ENCODE measurements at places on chromosomes 5 and 9.
A peak's percentile ranks its signal among the peaks of the same experiment; 100 is the strongest.

DNA sequence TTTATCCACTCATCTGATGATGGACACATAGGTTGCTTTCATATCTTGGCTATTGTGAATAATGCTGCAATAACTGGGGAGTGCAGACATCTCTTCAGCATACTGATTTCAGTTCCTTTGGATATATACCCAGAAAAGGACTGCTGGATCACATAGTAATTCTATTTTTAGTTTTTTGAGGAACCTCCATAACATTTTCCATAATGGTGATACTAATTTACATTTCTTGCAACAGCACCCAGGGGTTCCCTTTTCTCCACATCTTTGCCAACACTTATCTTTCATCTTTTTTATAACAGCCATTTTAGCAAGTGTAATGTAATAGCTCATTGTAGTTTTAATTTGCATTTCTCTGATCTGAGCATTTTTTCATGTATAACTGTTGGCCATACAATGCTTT lies 34.1 kb upstream of the NR4A3 start:
- no peak for DNase-seq

DNA sequence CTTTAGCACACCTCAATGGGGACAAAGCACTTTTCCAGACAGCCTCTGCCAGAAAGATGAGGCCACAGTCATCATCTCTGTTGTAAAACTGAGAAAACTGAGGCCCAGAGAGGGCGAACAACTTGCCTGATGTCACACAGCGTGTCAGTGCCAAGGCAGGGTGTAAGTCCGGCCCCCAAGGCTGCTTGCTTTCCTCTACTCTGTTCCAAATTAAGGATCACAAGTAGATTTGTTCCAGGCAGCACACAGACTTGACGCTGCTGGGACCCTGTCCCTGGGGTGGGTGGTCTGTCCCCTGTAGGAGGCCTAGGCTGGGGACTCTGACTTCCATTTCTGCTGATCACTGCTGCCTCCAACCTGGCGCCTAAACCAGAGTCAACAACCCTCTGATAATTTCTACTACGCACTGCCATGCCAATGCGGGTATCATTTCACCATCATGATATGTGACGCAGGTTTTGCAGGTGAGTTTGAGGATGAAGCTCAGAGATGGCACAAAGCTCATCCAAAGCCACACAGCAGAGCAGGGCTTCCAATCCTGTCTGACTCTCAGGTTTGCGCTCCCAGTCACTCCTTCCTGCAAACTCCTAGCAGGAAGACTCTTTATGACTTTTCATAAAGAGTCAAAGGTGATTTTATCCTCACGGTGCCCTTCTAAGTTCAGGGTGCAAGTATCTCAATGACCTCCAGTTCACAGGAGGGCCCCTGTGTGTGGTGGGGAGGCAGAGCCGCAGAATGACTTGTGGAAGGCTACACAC lies 13.5 kb upstream of the RALGDS start:
- no peak for DNase-seq

GRCh38 chr5:148466236-148466580 lies 82.5 kb downstream of the FBXO38 start:
- no peak for DNase-seq

DNA sequence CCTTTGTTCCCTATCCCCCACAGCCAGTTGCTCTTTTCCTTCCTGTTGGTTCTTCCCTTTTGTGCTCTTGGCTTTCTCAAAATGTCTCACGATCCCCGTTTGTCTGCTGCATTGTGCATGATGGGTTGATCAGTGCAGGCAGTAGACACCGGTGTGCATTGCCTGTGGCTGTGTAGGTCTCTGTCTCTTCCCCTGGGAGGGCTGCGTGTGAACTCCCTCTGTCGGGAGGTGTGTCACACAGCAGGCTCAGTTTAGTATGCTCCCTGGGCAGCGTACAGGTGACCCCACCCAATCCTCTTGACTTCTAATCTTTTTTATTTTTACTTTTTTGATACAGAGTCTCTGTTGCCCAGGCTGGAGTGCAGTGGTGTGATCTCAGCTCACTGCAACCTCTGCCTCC lies 265.3 kb downstream of the FSTL4 start:
- no peak for DNase-seq

DNA sequence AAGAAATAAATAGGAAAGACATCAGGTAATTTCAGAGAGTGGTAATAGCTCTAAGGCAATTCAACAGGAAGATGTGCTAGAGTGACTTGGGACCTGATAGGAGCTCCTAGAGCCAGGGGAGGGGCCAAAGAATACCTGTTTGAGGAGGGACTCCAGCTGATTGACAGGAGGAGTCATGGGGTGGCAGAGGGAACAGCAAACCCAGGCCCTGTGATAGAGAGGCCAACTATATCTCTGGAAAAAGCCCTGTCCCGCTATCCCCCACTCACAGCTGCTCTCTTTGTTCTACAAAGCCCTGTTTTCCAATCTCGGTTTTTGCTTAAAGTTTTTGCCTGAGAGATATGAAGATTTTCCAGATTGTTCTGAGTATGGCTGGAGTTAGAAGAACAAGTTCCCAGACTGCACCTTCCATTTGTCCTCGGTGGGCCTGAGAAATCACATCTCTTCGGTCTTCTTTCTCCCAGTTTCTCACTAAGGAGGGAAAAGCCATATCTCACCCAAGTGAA lies 9.0 kb upstream of the NSD1 start:
- DNase-seq: no peak

- no peak for DNase-seq
These were observed 314.7 kb downstream of the ENC1 start for GRCh38 chr5:74325866-74326265.

- no peak for DNase-seq
These were observed 146.5 kb upstream of the TLX3 start for GRCh38 chr5:171162596-171162995.

DNA sequence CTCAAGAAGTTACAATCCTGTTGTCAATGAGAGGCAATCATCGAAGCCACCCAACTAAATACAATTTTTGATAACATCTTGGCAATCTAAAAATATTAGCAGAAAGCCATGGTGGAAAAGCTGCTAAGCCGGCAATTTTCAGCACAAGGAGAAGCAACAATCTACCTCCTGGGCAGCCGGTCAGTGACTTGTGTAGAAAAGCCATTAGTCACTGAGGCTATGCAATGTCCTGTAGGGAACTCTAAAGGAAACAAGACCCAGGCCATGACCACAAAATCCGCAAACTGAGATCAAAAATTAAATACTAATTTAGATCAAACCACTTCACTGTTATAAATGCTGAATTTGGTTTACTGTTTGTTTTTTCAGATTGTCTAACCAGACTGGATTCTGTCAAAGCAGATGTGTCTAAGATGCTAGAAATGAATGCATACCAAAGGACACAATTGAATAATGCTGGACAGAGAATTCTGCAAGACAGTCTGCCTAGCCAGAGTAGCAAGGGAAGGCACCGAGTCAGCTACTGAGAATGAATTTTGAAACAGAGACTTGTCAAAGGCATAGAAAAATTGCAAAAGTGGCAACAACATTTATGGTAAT lies 384.8 kb downstream of the PRELID2 start:
- DNase-seq: no peak

GRCh38 chr5:54113060-54113459 lies 197.3 kb downstream of the ARL15 start:
- no peak for DNase-seq

GRCh38 chr9:121735065-121735792 lies 83.8 kb downstream of the DAB2IP start:
- DNase-seq: peak; percentile 43

GRCh38 chr5:93303291-93303691 lies 277.7 kb downstream of the NR2F1-AS1 start:
- no peak for DNase-seq

GRCh38 chr5:65933295-65933694 lies 6.9 kb downstream of the ERBIN start:
- DNase-seq: no peak

GRCh38 chr9:104092875-104093600 lies 1.1 kb upstream of the SMC2 start:
- DNase-seq: no peak

DNA sequence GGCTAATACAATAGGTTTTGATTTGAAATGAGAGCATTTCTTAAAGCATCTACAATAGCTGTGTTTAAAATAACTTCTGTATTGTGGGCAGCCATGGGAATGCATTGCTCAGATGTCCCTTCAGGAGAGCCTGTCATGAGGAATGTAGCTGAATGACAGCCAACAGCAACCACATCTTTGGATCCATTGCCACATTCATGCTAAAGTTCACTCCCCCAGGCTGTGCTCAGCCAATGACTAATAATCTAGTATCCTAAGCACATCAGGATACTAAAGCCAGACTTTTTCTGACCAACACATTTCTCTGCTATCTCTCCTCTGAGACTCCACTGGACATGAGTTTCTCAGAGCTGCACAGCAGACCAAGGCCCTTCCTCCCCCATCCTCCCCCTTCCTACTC lies 45.5 kb downstream of the HTR1A start:
- DNase-seq: peak; percentile 64

DNA sequence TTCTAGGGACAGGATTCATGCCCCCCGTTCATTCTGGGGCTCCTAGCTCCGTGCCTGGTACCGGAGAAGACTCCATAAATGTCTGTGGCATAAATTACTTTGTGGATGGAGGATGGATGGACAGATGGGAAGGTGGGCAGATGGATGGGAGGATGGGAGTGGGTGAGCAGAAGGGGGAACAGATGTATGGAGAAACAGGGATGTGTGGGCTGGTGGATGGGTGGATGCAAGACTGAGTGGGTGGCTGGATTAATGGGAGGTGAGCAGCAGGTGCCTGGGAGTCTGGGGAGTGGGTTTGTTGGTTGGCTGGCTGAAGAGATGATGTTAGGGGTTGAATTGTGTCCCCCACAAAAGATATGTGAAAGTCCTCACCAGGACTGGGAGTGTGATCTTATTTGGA lies 43.5 kb downstream of the SARDH start:
- no peak for DNase-seq

GRCh38 chr5:131364507-131365050 lies 100.7 kb downstream of the CDC42SE2 start:
- DNase-seq: no peak

DNA sequence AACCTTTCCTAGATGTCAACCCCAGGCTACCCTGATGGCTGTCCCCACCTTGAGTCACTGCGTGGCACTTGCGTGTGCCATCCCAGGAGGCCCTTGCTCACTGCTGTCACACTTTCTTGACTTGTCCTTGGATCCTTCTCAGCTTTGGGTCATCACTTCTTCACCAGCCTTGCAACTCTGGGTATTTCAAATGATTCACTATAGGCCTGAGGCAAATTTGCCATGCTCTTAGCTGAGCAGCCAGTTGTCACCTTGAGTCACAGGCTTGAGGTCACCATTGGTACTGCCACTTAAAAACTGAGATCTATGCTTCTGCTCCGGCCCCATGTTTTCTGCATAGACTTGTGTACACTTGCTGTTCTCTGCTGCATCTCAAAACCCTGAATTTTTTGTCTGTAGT lies 84.7 kb downstream of the BASP1 start:
- DNase-seq: peak; percentile 1

DNA sequence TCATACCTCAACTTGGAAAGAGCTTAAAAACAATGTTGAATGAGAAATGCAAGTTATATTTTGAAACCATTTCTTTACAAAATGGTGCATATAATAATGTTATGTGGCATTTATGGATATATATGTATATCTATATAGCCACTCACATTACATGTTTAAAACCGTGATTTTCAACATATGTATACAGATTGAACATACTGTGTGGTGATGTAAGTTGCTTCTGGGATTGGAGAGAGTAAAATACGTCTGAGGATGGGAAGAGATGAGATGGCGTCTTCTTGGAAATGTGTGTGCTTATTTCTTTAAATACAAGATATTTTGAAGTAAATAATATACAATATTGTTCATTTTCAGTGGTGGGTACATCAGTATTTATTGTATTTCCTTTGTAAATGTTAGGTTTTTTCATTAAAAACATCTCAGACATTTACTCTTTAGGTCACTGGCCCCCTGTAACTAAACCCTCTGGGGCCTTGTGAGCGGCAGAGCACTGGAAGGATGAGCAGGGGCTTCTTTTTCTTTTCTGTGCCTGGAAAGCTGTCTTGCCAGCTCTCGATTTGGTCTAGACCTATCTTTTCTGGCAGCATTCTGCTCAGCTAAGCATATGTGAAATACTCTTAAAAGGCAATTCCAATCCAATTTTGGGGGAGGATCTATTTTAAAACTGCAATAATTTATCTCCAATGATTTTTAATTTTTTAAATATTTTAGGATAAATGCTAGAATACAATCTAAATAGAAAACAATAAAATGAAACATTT lies 42.8 kb upstream of the HMHB1 start:
- no peak for DNase-seq

DNA sequence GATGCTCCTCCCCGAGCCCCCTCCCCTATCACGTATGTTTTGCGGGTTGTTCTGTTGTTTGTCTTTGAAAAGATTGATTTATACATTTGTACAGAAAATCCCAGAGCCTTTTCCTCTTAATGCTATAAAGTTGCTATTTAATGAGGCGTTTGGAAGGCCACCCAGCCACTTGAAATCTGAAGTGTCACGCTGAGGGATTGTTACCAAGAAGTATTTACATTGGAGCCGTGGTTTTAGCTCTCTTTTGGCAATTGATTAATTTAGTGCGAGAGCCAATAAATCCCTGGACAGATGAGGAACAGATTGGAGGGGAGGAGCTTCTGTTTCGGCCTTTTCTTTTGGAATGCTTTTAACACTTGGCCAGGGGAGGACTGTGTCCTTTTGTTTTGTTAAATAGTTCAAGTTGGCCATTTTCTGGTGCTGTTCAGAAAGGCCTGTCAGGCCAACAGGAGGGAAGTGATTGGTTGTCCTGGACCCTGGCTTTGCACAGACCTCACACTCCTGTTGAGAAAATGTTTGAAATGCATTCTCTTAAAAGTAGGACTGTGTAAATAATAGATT lies 250.2 kb downstream of the PDZD2 start:
- DNase-seq: no peak

DNA sequence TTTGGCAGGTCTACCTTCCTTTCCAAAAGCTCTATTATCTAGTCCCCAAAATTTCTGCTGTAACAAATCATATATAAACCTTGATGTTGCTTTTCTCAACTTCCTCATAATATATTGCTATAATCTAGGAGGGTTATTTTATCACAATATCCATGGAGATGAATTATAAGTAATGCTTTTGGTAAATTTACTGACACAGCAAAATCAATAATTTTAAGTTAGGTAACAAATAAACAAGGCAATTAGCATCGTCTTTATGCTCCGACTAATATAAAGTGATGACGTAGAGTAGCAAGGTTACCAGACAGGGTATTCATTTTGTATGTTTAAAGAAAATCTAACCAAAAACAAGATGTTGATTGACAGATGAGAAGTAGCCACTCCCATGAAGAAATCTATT lies 132.3 kb upstream of the ST8SIA4 start:
- no peak for DNase-seq

DNA sequence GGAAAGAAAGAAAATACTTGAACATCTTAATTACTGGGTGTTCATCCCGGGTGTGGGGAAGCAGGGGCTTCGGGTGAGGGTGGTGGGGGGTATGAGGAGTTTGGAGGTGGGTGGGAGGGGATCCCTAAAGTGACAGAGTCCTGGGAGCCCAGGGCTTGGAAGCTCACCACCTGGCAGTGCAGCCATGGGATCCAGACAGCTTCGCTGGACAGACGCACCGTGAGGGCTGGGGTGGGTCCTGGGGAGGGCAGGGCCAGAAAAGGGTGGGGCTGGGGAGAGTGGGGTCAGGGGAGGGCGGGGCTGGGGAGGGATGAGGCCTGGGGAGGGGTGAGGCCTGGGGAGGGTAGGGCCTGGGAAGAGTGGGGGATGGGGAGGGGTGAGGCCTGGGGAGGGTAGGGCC lies 127.5 kb upstream of the LPCAT1 start:
- DNase-seq: no peak

All from T1000 (cell line).